ENCODE measurements at places on chromosomes 3 and 15.

- no peak for DNase-seq
Measured at GRCh38 chr3:28846971-28847478, 433.8 kb upstream of the RBMS3 start.

- no peak for DNase-seq
Measured at GRCh38 chr15:66994927-66995656, 70.3 kb upstream of the SMAD3 start.

GRCh38 chr15:54582863-54583643 is 604.8 kb downstream of the UNC13C start:
- DNase-seq, result no peak

- no peak for DNase-seq
Measured at GRCh38 chr3:124985349-124985748, 50.8 kb upstream of the MUC13 start.

DNA sequence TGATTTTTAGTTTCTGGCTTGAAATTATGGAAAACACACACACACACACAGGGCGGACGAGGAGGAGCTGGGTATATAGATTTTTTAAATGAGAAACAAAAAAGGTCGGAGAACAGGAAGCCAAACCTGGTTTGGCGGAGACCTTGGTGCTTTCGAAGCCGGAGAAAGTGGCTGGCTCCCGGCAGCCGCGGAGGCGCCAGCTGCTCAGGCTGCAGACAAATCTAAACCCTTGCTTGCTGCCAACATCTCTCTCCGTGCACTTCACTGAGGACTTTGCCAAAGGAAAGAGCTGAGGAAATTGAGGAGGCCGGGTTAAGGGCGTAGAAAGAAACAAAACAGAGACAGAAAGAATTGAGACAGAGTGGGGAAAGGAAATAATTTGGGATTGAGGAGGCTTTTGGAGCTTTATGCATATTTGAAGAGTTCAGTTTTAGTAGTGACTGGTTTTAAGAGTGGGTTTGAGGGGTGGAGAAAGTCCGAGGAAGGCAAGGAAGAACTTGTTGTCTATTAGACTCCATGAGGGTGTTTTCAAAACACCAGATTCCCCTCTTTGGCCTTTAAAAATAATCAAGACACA is 2.2 kb downstream of the ZIC1 start:
- no peak for DNase-seq

- no peak for DNase-seq
Measured at GRCh38 chr15:28208583-28208982, 109.5 kb upstream of the OCA2 start.
